ENCODE measurements at places on chromosomes 16 and 17.

DNA sequence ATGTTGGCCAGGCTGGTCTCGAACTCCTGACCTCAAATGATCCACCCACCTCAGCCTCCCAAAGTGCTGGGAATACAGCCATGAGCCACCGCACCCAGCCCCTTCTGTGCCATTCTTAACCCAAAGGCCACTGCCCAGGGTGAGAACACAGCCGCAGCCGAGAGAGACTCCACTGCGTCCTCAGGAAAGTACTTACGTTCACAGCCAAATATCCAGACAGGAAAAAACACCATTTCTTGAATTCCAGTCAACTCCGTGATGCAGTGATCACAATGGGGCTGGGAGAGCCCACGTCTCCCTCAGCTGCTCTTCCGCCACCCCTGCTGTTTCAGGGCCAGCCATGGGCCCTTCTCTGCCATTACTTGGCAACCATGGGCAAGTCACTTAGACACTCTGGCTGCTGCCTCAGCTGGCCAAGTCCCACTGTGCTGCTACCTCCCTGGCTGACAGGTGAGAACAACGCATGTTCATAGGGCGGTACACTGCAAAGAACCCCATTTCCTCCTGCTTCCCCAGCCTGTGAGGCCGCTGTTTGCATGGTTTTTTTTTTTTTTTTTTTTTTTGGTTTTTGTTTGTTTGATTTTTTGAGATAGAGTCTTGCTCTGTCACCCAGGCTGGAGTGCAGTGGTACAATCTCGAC is 4.3 kb downstream of the CDIP1 start:
- DNase-seq = no peak

GRCh38 chr17:42683407-42684034 is 1.2 kb downstream of the CNTNAP1 start:
- no peak for DNase-seq

DNA sequence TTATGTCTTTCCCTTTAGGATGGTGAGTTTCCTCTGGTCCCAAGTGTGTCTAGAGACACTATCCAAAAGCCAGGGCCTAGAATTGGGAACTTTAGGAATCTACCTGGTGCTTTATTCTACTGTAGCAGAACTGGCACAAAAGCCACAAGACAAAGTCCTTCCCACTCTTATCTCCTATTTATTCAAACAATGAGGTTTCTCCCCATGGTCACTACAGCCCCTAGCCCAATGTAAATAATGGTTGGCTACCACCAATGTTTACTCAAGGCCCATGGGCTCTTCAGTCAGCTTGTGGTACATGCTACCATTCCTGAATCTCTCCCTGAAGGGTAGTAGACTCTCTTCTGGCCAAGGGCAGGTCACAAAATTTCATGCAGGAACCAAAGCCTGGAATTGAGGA is 789.4 kb upstream of the KIF2B start:
- no peak for DNase-seq

- no peak for DNase-seq
Observed at GRCh38 chr16:76748461-76749348, 442.3 kb upstream of the MON1B start.

- DNase-seq = no peak
Observed at GRCh38 chr17:9022573-9023391, 1.5 kb downstream of the NTN1 start.

DNA sequence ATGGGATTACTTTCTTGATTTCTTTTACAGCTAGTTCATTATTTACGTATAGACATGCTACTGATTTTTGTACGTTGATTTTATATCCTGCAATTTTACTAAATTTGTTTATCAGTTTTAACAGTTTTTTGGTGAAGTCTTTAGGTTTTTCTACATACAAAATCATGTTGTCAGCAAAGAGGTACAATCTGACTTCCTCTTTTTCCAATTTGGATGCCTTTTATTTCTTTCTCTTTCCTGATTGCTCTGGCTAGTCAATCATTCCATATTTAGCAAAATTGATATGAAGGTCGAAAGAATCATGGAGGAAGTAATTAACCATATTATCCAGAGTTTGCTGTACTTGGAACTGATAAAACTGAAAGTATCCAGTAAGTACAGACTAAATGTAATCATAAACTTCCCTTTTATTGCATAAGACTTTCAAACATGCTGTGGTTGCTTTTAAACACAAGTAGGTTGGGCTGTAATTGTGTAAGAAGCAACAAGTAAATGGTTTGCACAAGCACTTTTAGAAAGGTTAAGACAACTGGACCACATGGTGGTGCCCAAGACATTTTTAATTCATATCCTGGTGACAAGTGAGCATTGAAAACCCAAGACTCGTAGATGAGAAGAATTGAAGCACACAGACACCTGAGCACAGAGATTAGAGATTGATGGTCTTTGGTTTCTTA is 8.4 kb downstream of the GDE1 start:
- no peak for DNase-seq

DNA sequence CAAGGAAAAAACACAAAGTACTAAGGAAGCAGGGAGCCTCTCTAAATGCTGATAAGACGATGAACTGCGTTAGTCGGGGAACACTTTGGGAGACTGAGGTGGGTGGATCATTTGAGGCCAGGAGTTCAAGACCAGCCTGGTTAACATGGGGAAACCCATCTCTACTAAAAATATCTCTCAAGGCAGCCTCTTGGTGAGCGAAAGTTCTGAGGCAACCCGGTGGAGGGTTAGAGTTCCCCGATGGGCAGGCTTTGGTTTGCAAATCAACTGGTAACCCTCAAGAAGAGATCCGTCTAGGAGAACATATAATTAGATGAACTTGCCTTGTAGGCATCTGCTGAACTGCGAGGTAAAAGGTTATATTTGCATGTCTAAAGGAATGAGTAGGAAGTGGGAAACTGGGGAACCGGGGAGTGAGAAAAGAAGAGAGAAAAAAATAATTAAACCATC is 44.6 kb downstream of the WSB1 start:
- no peak for DNase-seq

DNA sequence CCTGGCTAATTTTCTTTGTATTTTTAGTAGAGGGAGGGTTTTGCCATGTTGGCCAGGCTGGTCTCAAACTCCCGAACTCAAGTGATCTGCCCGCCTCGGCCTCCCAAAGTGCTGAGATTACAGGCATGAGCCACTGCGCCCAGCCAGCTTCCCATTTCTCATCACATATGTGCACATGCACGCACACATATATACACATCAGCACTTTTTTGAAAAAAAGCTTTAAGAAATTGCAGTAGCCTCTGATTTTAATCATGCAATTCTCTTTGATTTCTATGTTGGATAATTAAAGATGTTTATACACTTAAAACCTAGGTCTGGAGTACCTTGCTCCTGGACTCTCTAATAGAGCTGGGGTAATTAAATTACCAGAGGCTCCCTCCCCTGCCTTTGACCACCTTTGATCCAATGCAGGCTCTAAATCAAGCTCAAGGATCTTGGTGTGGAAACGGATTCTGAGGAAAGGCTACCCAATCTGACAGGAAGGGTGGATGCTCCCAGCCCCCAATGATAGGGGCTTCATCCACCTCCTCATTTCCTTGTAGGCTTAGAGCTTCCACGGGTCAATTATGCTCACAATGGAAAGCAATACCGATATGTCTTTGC is 29.7 kb upstream of the GAN start:
- no peak for DNase-seq

DNA sequence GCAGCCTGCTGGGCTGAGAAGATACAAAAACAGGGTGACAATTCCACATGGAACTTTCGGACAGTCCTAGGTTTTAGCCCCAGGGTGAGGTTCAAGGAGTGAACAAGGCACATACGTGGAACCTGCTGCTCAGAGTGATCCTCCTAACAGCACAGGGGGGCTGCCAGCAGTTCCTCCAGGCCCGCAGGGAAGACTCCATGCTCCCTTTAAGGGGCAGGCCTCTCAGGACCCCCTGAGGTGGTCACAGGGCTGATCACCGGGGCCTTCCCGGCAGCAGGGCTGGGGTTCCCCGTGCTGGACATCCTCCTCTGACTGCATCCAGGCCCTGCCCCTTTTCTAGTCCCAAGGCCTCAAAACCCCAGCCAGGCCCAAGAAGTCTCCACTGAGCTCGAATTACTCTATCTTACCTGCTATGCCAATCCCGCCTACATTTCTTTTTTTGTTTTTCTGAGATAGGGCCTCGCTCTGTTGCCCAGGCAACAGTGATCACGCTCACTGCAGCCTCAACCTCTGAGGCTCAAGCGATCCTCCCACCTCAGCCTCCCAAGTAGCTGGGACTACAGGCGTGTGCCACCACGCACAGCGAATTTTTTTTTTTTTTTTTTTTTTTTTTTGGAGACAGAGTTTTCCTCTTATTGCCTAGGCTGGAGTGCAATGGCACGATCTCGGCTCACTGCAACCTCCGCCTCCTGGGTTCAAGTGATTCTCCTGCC is 10.4 kb downstream of the CANT1 start:
- no peak for DNase-seq

DNA sequence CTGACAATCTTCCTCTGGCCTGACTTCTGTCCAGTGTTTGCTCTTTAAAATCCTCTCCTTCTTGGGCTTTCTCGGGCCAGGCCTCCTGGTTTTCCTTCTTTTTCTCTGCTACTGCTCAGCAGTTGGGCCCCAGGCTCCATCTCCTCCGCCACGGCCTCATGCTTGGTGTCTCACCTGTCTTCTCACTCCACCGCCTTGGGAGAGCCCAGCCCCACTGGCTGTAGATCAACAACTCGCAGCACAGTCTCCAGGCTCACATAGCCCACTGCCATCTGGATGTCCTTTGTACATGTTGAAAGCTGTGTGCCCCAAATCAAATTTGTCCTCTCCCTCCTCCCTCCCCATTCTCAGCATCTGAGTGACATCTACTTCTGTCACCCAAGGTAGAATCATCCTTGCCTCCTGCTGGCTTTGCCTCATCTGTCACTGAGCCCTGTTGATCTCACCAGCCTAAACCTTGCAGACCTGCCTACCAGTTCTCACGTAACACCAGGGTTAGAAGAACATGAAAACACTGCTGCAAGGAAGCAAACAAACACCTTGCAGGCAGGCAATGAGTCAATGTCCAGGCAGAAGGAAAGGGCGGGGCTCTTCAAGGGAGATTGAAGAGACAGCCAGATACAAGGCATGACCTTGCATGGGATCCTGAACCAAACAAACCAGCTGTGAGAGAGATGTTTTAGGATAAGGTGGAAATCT is 103.2 kb upstream of the SMURF2 start:
- no peak for DNase-seq

DNA sequence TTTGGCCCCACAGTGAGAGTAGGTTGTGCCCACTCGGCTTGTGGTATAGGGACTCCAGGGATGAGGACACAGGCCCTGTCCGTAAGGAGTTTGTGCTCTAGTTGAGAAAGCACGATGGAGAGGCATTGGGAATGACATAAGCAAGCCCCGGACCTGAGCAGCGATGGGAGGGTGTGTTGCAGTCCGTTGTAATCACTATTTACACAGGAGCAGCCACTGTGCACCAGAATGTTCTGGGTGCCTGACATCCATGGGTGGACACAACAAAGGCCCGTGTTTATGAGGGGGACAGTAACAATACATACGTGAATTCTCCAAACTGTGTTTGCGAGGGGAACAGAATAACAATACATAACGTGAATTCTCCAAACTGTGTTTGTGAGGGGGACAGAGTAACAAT is 86.8 kb downstream of the NPIPB11 start:
- DNase-seq = no peak

- DNase-seq = no peak
Observed at GRCh38 chr17:81241203-81241602, 2.1 kb downstream of the NDUFAF8 start.

GRCh38 chr16:6020162-6020985 is 922.8 kb upstream of the EEF2KMT start:
- no peak for DNase-seq

- DNase-seq = no peak
Observed at GRCh38 chr16:63720848-63721247, 1401.0 kb downstream of the CDH11 start.

DNA sequence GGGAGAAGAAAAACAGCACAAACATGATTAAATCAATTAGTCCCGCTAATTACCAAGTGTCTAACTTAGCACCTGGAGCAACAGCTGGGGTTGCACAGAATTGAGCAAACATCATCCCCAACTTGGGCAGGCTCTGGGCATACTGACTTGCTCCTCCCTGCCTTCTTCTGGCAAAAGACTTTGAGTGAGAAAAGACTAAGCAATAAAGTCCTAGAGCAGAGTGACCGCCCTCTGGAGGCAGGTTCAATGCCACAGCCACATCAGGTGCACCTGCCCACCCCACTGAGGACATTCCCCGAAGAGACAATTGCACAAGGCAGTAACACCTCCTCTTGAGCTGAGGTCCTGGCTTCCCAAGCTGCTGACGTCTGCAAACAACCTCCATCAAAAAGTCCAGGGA is 358.3 kb downstream of the SOX9 start:
- DNase-seq = no peak

- peak; percentile 19 for DNase-seq
Observed at GRCh38 chr16:52912565-52913173, 140.0 kb downstream of the CHD9NB start.

DNA sequence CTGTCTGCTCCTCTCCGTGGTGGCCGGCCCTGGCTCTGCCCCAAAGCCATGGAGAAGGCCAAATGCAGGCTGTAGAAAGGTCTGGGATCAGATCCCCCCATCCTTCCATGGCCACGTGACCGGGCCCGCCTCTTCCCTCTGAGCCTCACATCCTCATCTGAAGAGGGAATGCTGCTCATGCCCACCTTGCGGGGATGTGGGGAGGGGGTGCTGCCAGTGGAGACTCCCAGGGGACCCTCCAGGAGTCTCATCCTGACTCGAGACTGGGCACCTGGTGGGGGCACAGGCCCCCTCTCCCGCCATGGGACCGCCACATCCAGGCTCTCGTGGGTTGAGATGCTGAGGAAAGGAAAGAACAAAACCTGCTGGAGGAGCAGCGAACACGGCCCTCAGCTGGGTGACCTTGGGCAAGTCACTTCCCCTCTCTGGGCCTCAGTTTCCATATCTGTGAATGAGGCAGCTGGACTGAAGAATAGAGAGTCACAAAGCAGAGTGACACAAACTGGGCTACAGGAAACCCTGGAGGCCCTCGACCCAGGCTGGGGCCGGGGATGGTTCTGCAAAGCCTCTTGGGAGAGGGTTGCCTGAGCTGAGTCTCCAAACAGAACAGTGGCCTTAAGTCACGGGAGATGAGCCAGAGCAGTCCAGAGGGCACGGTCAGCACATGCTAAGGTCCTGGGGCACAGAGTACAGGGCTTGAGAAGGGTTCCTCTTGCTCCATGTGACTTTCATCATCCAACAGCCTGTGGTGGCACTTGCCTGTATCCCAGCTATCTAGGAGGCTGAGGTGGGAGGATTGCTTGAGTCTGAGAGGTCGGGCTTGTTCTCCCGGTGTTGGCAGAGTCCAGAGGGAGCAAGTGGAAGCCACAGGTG is 30.1 kb downstream of the SOCS1 start:
- DNase-seq = no peak

GRCh38 chr17:38750312-38751121 is 2.0 kb upstream of the PSMB3 start:
- no peak for DNase-seq

- DNase-seq = no peak
Observed at GRCh38 chr17:31425282-31426040, 34.0 kb downstream of the RAB11FIP4 start.

All from activated T-cell treated with anti-CD3 and anti-CD28 coated beads for 48 hours (primary cell).